CD4-positive, alpha-beta T cell treated with Interleukin-6 at 100 ng/mL for 8 hours (primary cell): ENCODE measurements at places on chromosomes 6 and 20.

GRCh38 chr6:89145091-89145955 is 532 bp upstream of the PM20D2 start:
- DNase-seq = peak; percentile 34

GRCh38 chr6:23494367-23494766 is 631.6 kb upstream of the NRSN1 start:
- DNase-seq = no peak

DNA sequence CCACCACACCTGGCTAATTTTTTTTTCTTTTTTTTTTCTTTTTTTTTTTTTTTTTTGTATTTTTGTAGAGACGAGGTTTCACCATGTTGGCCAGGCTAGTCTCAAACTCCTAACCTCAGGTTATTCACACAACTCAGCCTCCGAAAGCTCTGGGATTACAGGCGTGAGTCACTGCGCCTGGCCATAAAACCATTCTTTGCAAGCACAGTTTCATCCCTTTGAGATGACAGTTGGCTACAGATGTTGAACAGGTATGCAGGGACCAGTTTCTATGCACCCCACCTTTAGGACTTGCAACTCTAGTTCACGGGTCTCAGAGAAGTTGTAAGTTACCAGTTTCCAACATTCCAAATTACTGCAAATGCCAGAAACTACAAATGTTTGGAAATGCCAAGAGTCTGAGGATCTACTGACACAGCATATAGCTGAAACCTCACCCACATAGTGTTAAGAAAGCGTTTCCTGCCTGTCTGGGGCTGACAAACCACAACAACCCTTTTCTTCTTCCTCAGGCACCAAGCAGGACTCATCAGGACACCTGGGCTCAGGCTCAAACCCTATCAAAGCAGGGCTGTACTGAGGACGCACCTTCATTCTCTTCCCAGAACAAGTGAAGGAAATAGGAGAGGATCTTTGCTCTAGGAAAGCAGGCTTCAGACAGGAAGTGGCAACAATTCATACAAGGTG is 22.9 kb downstream of the ARHGAP18 start:
- DNase-seq = peak; percentile 56

DNA sequence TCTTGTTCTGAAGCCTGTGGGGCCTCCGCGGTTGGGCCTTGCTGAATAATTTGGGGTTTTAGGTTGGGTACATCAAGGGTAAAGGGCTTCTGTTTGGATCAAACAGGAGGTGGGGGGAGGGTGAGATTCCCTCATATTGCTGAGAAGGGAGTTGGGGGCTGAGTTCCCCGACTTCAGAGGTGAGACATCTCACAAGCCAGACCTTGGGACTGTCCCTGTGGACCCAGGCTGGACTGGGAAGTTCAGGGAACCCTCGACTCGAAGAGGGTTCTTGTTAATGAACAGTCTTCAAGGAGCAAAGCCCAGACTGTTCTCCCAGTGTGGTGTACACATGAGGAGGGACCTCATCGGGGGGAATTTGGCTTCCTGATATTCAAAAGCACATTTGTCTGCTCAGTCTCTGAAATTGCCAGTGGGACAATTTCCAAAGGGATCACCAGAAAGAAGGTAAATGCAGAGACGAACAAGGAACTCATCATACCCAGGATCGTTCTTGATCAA is 118.5 kb downstream of the SYCP2 start:
- DNase-seq = no peak

- DNase-seq = no peak
These were observed 104.9 kb upstream of the CEP162 start for GRCh38 chr6:84332139-84333034.

DNA sequence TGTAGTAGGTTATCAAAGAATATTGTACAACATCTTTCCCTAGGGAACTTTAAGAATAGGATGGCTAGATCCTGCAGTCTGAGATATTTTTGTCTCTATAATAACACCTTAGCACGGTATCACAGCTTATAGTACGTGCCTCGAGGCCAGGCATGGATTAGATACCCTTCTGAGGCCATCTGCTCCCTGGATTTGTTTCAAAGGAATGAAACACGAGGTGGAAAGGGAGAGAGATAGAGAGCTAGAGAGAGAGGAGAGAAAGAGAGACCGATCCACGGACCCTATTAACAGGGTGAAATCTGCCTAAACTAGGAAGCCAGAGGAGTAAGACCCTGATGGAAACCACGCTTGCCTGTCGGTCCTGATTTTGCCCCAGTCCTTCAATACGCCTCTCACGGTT is 92.5 kb downstream of the CD83 start:
- DNase-seq = no peak

- no peak for DNase-seq
These were observed 471.8 kb downstream of the COL12A1 start for GRCh38 chr6:74733830-74734620.

GRCh38 chr20:63807654-63808053 is 23.4 kb downstream of the ZBTB46 start:
- no peak for DNase-seq

- no peak for DNase-seq
These were observed 558 bp downstream of the LINC00237 start for GRCh38 chr20:21105429-21106170.

DNA sequence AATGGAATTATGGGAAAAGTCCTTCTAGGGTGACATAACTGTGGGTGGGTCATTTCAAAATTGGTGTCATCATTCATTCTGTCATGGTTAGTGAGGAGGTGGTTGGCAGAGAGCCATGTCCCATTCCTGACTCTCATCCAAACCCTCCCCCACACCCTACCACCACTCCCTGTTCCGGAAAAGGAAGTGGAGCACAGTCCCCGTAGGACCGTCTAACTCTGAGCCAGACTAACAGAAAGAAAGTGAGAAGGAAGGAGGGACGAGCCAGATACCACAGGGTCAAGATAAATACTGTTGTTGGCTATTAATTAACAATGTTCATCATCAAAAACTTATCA is 4.8 kb downstream of the TRIM10 start:
- DNase-seq = no peak

- DNase-seq = no peak
These were observed 18.1 kb upstream of the FERMT1 start for GRCh38 chr20:6140947-6141346.
